ENCODE measurements at places on chromosomes 1 and 21.

DNA sequence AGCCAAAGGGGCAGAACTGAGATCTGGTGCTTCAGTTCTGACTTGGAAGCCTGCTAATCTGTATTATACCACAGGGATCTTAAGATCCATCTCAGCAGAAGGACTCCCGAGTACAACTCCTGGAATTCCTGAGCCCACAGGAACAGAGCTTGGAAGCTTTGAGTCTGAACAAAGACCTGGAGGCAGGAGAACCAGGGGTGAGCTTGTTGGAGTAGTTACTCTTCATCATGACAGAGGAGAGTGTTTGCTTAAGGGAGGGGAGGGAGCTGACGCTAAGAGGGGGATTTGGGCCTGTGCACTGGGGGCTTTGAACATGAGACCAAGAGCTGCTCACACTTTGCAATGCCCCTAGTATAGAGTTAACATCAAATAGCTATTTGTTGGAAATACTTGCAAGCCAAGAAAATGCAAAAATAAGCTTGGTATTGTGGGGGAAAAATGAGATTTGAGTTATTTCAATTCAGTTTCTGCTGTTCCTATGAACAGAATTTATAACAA is 41.1 kb upstream of the TRABD2B start:
- DNase-seq: no peak

- no peak for DNase-seq
Observed at GRCh38 chr1:181159451-181160140, 71.1 kb downstream of the IER5 start.

DNA sequence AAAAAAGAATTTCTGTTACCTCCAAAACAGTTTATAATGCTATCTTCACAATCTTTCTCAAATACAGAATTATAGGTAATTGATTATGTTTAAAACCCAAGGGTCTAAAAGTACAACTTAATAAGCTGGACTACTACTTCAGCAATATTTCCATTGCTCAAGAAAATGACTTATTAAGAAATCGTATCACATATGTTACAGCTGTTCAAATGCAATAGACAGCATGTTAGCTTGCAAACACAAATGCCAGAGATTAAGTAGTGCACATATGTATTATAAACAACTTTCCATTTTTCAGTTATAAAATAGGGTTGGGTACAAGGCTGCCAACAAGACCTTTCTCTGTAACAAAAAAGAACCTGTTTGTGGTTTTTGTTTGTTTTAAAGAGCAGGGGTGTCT is 211.0 kb upstream of the DMRTA2 start:
- DNase-seq: no peak

GRCh38 chr1:46087891-46088290 is 44.5 kb downstream of the PIK3R3 start:
- no peak for DNase-seq

- no peak for DNase-seq
Observed at GRCh38 chr1:234683127-234683860, 73.3 kb upstream of the IRF2BP2 start.

DNA sequence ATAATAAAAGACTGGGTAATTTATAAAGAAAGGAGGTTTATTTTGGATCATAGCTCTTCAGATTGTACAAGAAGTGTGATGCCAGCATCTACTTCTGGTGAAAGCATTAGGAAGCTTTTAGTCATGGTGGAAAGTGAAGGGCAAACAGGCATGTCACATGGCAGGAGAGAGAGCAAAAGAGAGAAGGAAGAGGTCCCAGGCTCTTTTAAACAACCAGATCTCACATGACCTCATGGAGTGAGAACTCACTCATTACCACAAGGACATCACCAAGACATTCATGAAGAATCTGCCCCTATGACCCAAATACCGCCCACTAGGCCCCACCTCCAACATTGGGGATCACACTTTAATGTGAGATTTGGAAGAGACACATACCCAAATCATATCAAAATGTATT is 10.0 kb downstream of the RPTN start:
- no peak for DNase-seq

- no peak for DNase-seq
Observed at GRCh38 chr1:87794788-87795614, 466.3 kb downstream of the LMO4 start.

GRCh38 chr1:42877380-42877779 is 31.0 kb downstream of the ZNF691 start:
- DNase-seq: no peak

DNA sequence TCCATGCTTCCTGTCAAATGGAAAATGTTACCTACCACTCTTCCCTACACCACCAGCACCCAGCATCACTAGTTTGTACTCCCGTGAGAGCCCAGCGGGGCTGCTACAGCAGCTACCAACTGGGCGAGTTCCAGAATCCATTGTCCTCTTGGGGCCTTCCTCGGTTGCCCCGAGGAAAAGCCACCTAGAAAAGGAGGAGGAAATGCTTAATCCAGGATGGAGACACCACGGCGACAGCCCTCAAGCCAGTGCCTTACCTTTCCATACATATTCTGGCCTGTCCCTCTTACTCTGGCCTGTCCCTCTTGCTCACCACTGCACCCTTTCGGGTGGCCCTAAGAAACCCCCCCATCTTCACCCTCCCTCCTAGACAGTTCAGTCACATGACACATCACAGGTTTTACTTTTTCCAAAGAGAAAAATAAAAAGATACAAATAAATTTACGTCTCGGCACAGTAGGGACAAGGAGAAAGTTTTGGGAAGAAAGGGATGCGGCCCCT is 478 bp downstream of the RIT1 start:
- DNase-seq: no peak

DNA sequence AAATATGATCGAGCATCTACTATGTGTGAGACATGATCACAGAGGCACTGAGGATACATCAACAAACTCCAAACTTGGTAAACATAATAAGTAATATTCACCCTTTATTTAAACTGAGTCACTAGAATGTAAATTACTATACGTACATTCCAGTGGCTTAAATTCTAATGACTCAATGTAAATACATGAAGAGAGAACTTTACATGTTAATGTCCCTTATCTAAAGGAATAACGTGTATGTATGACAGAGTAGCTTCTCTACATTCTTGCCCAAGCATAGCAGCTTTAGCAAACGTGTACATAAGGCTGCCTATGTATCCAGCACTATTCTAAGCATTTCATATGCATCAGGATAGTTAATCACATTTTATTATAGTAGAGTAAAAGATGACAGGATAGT is 111.8 kb upstream of the CYYR1 start:
- DNase-seq: no peak

- DNase-seq: no peak
Observed at GRCh38 chr1:154866257-154867063, 3.6 kb downstream of the KCNN3 start.

- DNase-seq: no peak
Observed at GRCh38 chr1:204072931-204073836, at the start of gene SOX13. SOX13 (plus strand) TSS chr1:204073115; CDS start chr1:204112916, 39,801 bp downstream.

DNA sequence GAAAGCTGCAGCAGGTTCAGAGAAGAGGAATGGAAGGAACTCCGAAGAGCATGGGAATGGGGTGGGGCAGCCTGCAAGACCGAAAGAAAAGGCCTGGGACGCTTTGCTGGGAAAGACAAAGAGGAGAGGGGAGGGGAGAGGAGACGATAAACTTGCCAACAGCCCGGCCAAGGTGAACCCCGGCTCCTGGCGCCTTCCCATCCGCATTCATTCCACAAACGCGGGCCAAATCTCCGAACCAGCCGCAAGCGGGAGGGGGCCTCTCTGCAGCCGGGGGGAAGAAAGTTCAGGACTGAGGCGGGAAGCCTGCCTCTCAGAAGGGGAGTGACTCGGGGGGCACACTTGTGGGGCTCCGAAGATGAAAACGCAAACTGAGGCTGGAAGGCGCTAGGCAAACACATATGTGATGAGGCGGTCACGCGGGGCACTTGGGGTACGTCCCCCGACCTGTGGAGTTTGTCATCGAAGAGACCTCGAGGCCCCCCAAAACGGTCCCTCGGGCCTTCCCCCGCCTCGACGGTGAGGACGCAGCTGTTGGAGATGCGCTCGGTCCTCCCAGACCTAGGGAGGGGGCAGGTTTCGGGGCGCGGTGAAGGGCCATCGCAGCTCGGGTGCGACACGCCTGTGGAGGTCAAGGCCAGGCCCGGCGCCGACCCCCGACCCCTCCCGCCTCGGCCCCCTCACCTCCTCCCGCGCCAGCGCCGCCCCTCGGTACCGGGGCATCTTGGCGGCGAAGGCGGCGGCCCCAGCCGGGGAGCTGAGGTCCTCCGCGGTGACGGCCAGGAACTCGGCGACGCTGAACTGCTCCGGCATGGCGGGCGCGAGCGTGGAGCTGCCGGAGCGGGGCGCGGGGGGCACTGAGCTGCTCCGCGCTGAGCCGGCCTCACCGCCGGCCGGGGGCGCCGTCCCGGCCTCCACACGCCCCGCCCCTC is at the start of gene ASAP3:
Gene ASAP3 (minus strand): TSS at position 859 of the 932 bp plus-strand sequence. CDS start 46 bp downstream, at position 813.
- no peak for DNase-seq

GRCh38 chr1:47334765-47335435 is 1.3 kb downstream of the CMPK1 start:
- DNase-seq: no peak

DNA sequence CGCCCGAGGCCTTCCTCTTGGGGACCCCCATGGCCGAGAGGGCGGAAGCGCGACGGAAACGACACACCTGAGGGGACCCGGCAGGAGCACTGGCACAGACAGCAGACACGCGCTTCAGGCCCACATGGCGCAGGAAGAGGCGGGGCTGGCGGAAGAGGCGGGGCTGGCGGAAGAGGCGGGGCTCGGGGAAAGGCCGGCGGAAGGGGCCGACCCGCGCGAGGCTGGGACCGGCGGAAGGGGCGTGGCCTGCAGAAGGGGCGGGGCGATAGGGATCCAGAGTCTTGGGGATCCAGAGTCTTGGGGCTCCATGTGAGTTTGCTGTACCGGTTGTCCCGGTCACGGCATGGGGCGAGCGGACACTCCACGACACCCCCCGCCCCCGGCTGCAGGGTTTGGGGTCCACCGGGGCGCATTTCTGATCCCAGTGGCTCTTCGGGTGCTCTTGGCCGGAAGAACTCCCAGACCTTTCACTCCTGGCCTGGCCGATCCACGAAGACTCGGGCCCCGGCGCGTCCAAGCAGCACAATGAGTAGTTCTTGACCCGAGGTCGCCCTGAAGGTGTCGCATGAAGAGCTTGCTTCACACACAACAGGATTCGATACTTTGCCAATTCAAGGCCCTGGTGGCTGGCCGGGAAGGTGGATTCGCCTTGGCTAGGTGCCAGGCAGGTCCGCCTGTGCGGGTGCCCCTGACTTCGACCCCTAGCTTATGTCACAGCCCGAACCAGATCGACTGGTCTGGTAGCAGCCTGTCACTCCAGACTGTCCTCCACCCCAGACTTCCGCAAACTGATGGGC is at the start of gene URB1:
Gene URB1 (minus strand): TSS at position 133 of the 797 bp plus-strand sequence. CDS start 102 bp downstream, at position 31.
- peak; percentile 90 for DNase-seq

- no peak for DNase-seq
Observed at GRCh38 chr1:71548398-71548890, 467.6 kb upstream of the ZRANB2 start.

DNA sequence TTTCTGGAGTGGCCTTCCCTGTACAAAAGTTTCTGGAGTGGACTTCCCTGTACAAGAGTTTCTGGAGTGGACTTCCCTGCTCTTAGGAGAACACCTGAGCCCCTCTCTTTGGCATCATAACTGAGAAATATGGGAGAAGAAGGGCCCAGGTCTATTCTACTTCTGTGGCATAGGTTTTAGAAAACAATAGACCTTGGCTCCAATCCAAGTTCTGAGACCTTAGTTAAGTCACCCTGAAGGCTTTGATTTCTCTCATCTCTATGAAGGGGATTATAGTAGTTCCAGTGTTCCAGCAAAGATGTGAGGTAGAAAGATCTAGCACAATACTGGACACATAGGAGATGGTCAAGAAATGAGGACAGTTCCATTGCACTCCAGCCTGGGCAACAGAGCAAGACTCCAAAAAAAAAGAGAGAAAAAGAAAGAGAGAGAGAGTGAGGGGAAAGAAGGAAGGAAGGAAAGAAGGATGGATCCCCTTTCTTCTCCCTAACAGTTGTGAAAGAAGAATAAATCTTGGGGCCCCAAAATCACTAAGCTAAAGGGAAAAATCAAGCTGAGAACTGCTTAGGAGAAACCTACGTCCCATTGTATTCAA is 13.3 kb upstream of the EIF4G3 start:
- no peak for DNase-seq

DNA sequence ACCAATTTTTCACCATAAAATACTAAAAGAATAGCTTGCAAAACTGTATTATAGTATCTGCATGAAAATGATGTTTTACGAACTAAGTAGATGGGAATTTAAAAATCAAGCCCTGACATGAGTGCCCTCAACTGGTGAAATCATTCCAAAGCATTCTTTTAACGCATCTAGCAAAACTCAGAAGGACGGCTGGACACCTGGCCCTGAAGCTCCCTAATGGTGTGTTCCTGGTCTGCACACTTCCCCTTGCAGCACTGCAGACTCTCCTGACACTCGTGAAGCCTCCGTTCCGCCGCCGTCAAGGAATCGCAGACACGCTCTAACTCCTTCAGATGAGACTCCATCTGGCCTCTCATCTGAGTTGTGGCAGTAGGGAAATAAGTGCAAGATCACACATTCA is 39.9 kb downstream of the ODF2L start:
- no peak for DNase-seq

GRCh38 chr1:29833581-29833980 is 597.3 kb downstream of the PTPRU start:
- no peak for DNase-seq

GRCh38 chr21:16002874-16003466 is 273.2 kb downstream of the USP25 start:
- DNase-seq: no peak
